GM06990 (cell line): ENCODE measurements at places on chromosomes 16 and 17.
A peak's percentile ranks its signal among the peaks of the same experiment; 100 is the strongest.

GRCh38 chr16:23833960-23834685, 1.7 kb upstream of the PRKCB start:
- no peak for DNase-seq

DNA sequence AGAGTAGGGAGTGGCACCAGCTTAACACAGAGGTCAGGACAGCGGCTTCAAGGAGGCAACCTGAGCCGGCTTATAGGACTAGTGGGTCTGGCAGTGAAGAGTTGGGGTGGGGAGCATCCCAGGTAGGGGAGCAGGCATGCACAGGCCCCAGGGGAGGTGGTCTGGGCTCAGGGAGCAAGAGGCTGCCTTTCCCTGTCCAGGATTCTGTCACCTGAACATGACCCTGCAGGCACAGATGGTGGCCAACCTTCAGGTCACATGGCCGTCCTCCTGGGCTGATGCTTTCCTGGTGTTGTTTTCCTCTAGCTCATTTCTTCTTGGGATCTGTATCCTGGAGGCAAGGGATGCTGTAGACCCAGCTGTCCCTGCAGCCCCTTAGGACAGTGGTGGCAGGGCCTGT, 3.5 kb upstream of the MYO15A start:
- DNase-seq: no peak

DNA sequence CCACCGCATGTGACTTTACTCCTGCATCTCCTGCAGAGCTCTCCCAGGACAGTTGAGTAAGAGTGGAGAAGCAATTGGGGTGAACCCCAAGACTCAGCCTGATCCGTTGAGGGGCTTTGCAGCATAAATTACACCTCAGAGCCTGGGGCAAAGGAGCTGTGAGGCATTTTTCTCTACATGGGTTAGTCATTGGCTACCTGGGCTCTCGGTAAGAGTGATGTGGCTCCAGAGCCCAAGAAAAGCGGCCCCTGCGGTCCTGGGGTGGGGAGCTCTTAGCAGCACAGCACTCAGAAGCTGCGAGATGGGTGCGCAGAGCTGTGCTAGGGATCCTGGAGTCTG, 40.4 kb upstream of the C16orf78 start:
- DNase-seq: no peak

DNA sequence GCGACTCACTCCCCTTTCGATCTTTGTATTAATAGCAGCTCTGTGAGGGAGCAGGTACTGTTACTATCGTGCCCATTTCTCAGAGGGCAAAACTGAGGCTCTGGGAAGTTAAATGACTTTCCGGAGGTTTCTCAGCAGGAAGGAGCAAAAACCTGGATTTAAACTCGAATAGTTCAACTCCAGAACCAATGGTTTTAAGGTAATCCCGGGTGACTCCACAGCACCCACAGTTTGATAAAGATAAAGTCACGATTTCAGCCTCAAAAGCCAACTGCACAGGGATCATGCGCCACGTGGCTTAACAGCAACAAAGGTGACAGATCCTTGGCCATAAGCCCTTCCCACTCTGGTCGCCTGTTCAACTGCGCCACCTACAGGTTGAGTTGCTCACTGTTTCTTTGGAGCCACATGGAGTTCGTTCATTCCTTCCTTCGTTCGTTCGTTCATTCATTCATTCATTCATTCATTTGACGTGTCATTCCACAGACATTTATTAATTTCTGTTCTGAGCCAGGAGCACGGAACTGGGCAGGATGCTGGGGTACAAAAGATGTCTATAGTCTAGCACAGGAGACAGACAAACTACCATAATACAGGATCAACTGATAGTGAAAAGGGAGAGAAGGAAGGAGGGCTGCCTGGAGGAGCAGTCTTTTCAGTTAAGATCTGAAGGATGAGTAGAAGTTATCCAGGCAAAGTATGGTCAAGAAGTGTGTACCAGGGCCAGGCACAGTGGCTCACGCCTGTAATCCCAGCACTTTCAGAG, 134.8 kb downstream of the HS3ST2 start:
- DNase-seq: no peak

- DNase-seq: peak; percentile 81
Observed at GRCh38 chr17:82051776-82052637, at the start of the genes GPS1 and RFNG. Gene GPS1 (plus strand): TSS chr17:82051898. CDS start chr17:82051932, 34 bp downstream. Gene RFNG (minus strand): TSS chr17:82051811. CDS start chr17:82051766, 45 bp downstream.
